Activated CD4-positive, alpha-beta T cell treated with anti-CD3 and anti-CD28 coated beads, Interleukin-2, Interleukin-6, amounts not matched to agents 100 ng/mL and 50 ng/mL, durations not matched to agents 16 hours and 8 hours (primary cell): ENCODE measurements at places on chromosomes 6 and 20.

- no peak for DNase-seq
Measured at GRCh38 chr6:29726571-29727194, 3.4 kb downstream of the HLA-F start.

DNA sequence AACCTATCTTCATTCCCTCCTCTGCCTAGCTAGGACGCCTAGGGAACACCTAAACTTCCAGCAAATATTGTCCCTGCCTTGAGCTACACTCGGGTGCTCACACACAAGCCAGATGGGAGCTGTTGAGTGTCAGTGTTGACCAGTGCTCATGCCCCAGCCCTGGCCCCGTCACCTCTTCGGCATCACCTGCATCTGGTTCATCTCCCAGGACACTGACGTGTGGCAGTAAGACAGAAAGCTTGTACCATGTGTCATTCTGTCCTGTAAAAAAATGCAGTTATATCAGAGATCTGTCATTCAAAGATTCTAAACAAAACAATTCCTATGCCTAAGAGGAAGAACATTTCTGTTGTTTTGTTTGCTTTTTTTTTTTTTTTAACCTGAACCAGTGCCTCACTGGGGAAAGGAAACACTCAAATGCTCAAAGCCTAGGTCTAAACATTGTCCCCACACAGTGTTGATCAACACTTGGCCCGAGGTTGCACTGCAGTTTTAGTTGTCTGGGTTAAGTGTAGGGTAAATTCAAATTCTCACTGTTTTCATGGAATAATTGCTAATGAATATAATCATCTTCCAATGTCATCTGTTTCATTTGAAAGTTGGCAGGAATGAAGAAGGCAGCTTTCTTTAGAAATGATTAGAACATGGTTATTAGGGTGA is 102.7 kb upstream of the SASH1 start:
- DNase-seq, result no peak

DNA sequence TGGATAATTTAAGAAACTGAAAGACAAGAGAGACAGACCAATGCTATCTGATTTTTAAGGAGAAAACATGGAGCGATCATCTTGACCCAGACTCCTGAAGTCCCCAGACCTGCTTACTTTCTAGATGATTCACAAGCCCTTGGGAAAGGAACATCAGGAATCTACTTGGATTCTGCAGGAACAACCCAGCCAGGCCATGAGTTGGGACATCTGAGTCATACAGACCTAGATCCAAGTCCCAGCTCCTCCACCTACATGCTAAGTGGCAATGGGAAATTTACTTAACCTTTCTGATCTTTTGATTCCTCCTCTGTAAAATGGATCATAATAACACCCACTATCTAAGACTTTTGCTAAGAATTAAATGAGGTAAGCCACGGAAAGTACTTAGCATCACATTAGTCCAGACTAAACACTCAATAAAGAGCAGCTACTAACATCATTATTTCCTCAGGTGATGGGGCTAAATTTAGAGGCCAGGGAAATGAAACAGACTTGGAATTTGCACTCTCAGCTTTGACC is 61.0 kb upstream of the MAFB start:
- no peak for DNase-seq

DNA sequence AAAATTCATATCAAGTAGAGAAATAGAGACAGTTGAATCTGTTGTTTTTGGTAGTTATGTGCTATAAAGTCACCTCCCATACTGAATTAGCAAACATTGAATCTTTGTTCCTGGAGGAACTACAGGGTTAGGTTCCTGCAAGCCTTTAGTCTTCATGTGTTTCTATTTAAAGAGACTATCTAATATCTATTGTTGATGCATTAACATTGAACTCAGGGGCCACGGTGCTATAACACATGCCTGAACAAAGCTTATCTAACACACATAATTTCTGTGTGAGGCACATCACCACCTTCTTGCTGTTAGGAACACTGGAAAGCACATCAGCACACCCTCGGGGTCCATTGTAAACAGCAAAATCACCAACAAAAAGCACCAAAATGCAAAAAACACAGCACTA is 21.2 kb downstream of the ARFGEF2 start:
- DNase-seq, result no peak

DNA sequence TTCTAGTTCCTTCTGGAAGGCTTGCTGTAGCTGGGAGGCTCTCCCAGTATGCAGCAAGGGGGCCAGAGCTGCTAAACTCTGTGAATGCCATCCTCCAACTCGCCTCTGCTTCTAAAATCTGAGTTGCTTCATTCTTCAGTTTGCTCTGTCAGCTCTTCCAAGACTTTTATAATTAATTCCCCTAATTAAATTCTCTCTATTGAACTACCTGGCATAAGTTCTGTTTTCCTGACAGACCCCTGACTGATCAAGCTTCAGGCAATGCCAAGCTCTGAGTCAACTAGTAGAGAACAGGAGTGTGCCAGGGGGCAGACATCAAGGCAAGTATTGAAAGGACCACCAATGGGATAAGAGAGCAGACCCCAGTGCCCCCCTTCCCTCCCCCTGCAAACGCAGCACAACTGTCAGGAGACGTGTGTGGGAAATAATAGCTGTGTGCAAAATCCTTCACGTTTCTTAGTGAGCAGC is 109.3 kb upstream of the TAB2 start:
- no peak for DNase-seq

GRCh38 chr6:15325540-15325955 is 79.7 kb downstream of the JARID2 start:
- peak; percentile 43 for DNase-seq

- DNase-seq, result peak; percentile 65
Measured at GRCh38 chr20:50980071-50980681, 21.6 kb downstream of the MOCS3 start.
